Cerebellum (tissue), 4 donors: ENCODE measurements at places on chromosomes 2 and 18.

DNA sequence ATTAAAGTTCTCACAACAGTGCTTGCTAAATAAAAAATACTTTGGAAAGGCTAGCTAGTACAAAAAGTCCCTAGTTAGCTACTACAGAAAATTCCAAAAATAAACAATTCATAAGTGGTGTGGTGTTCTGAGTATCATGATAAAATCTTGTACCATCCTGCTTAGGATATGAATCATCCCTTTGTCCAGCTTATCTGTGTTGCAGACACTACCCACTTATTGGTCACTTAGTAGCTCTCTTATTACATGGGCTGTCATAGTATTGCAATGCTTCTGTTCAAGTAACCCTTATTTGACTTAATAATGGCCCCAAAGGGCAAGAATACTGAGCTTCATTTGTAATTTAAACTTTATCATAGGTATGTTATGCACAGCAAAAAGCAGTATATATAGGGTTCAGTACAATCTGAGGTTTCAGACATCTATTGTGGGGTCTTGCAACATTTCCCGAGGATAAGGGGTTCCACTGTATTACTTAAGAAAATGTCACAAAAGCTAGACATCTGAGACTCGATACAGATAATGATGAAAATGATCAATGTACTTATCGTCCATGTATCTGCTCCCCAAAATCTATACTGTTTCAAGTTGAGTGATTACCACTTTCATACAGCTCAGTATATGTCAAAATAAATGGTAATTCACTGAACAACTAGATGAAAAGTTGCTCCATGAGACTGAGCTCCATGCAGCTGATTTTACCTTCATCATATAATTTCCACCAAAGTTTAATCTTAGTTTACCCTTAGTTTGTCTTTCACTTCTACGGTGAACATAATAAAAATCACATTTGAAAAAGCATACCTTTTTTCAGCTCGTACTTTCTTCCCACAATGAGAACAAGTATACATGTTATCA is 93.8 kb downstream of the C2orf74 start:
- DNase-seq = no peak

- no peak for DNase-seq
Measured at GRCh38 chr2:86050301-86050700, 55.4 kb downstream of the POLR1A start.

DNA sequence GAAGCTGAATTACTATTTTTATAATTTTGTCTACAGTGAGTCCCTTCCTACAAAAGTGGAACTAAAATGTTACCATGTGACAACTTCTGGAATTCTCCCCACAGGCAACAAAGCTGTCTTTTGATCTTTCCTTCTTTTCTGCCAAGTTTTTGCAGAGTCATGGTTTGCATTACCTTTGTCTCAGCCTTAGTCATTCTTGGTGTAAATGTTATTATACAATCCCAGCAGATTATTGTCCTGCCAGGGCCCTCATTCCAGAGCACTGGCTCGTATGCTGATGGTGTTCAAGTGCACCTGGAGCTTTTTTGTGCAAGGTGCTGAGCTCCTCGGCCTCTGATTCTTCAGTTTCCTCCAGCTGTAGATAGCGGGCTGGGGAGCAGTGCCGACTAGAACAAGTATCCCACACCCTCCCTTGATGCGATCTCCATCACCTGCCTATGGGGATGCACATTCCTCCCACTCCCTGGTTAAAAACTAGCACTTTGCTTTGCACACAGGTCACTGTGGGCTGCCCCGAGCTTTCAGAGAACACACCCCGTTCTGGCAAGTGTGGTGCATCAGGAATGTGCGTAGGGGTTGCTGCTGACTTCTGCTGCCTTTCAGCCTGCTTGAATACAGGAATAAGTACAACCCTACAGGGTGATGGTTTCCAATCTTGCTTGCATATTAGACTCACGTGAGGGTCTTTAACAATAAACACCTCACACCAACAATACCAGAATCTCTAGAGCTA is 263.6 kb downstream of the RNF144A start:
- no peak for DNase-seq

DNA sequence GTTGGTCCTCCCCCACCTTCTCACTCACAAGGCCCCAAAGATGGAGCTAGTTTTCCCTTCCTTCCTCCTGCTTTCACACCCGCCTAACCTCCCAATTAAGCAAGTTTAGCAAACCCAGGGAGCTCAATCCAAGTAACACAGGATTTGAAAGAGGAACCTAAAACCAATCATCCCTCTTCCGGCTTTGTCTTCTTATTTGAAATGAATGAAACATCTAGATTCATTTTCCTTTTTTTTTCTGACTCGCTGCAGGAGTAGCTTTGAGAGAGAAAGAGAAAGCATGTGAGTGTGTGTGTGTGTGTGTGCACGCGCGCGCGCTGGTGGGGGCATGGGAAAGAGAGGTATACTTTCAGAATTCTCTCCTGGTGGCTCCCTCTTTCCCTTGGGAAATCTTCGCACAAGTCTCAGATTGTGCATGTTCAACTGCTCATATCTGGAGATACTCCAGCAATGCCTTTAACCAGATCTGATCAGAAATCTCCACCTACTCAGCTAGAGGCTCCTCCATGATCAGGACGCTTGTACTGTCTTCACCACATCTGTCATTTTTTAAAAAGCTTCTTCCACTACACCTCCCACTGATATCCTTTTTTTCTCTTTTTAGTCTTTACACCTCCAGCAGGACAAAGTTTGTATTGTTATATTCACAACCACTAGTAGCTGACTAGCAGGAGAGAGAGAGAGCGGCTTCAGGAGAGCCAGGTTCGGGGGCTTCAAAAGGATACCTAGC is 1.7 kb downstream of the SLC8A1 start:
- DNase-seq = no peak

GRCh38 chr18:59446012-59446411 is 86.9 kb upstream of the LMAN1 start:
- DNase-seq = no peak

GRCh38 chr2:12479065-12479601 is 237.6 kb upstream of the TRIB2 start:
- DNase-seq = no peak

DNA sequence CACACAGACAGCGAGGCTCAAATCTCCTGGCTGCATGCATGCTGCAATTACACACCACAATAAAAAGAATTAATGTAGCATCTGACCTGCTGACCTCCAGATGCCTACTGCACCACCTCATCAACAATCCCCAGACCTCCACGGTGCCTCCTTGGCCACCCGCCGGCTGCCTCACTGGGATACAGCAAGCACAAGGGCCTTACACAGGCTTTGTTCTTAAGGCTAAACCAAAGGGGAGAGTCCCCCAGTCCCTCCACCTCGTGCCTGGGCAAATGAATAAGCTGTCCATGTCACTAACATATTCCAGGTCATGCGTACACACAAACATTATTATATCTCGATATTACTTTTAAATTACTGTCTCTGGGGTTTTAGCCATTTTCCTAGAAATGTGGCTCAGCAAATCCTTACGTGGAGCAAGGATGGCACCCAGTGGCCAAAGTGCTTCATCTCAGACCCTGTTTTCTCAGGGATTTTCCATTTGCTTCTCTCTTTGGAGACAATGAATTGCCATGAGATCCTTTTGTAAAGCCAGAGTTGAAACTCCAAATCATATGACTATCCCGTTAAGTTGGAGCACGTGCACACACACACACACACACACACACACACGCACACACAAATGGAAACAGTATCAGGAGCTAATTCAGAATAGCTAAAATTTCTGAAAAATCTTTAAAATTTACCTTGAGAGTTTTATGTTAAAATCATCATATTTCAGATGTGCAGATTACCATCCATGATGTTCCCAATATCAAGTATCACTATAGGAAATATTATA is 313.8 kb downstream of the PDE11A start:
- peak; percentile 28 for DNase-seq

- no peak for DNase-seq
Measured at GRCh38 chr2:74685408-74685807, 31.4 kb downstream of the SEMA4F start.

GRCh38 chr18:54357082-54357659 is 487 bp downstream of the STARD6 start:
- DNase-seq = no peak

DNA sequence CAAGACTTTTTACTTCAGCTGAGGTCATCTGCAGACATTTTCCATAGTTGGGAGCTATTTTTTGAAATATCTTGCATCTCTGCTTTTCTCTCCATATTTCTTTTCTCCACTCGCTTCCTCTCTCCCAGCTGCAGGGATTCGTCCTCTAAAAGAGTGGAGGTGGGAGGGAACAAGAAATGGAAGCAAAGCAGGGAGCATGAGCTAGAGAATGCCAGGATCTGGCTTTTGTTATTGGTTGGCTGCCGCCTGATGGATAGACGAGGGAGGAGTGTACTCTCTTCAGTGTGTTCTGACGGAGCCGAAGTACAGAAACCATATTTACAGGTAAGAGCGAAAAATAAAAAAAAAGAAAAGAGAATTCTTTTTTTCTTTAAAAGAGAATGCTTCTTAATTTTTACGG is at the start of gene CSRNP3:
TSS of gene CSRNP3 (plus strand) at position 282 of the 400 bp plus-strand sequence. CDS start 125,368 bp downstream, outside the sequence.
- peak; percentile 84 for DNase-seq
